ENCODE measurements at places on chromosomes 11 and 22.

GRCh38 chr11:70616317-70616716 lies 218.0 kb downstream of the CTTN start:
- no peak for DNase-seq

DNA sequence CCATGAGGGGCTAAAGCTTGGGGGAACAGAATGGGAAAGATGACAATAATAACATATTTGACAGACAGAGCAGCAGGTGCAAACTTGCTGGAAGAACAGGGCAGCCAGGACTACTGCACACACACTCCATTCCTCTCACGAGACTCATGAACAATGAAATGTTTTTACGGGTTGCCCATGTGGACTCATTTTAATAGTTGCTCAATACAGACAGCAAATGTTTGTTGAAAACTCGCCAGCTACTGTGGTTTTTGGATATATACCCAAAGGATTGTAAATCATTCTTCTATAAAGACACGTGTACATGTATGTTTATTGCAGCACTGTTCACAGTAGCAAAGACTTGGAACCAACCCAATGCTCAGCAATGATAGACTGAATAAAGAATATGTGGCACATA lies 10.3 kb downstream of the SYT13 start:
- DNase-seq, result no peak

- DNase-seq, result no peak
Observed at GRCh38 chr22:23068096-23068831, 2.1 kb upstream of the GNAZ start.

DNA sequence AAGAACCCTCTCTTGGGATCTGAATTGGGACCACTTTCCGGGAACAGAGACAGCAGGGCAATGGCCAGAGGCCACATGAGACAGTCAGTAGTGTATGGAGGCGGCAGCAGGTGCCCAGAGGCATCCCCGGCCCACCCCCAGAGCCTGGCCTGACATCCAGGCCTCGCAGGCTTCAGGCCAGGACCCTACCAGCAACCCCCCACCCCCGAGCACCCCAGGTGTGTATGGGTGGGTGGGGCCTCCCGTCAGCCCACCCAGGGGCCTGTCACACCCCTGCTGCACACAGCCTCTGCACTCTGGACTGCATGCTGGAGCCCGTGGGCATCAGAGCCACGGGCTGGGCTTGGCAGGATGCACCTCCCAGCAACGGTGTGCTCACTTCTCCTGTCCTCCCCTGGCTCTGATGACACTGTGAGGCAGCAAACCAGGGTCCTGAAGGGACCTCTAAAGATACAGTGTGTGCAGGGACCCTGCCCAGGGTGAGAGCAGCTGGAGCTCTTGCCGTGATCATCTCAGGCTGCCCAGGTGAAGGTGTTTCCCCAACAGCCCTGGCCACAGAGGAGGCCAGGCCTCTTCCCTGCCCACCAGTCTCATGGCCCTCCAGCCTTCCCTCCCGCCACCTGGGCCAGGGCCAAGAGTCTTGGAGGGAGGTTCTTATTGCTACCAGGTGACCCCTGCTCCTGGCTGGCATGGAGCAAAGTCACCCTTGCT lies 88.8 kb upstream of the SEPTIN5 start:
- DNase-seq, result no peak

DNA sequence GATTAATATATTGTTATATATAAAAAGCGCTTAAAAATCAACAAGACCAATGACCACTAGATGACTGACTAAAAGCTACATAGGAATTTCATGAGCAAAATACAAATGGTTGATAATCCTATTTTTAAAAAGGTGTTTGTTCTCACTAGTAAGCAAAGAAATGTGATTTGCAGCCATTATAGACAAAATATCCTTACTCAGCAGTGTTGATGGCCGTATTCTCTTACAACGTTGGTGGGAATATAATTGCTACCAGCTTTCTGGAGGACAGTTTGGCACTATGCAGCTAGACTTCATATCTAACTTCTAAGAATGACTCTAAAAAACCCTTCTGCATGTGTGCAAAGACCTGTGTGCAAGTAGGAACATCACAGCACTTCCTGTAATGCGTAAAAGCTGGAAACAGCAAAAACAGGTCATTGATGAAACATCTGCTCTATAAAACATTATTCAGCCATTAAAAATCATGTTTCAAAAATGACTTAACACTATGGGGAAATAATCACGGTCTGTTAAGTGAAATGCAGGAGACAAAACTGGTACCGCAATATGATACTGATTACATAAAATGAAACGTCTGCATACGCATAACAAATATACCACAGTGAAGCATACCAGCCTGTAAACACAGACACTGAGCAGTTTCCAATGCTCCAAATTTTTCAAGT lies 70.1 kb upstream of the LINC01488 start:
- DNase-seq, result no peak

DNA sequence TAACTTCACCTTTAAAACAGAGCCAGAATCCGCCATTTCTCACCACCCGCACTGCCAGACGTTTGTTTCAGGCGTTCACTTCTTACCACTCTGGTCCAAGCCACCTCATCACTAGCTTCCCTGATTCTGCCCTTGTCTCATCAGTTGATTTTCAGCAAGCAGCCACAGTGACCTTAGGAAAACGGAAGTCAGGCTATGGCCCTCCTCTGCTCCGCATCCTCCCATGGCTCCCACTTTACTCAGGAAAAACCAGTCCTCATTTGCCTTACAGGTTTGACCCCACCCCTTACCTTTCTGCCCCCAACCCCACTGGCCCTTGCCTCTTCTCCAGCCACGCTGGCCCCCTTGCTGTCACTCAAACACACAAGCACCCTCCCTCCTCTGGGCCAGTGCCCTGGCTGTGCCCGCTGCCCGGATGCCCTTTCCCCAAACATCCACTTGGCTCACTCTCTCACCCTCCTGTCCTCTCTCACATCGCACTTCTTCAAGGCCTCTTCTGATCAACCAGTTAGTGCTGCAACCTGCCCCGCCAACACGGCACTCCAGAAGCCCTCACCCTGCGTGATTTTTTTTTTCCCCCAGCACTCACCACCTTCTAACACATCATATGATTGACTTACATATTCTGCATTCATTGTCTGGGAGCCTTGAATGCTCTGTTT lies 18.9 kb downstream of the TPST2 start:
- DNase-seq, result no peak

DNA sequence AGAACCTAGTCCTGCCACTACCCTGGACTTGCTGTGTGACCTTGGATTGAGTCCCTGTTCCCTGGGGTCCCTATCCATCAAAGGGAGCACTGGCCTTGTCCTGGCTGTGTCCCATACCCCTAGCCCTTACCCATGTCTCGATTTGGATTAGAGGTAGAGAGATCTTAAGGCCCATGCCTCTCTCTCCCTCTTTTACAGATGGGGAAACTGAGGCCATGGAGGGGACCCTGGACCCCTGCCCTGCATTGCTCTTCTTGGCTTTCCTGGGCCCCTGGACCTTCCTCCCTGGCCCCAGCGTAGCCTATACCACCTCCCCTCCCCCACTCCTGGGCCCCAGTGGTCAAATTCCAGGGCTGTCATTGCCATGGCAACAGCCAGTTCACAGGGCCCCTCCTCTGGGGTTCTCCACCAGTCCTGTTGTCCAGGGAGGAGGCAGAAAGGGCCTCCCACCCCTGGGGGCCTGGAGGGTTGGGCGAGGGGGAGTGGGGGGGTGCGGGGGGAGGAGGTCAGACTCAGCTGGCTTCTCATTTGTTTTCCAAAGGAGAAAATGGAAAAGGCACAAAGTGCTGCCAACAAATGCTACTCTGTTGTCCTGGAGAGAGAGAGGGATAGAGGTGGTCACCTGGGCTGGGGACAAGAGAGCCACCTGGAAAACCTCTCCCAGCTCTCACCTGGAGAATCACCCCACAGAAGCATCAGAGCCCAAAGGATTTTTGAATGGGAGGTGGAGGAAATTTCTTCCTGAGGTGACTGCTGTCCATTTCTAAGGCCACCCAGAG lies 23.3 kb downstream of the ARHGEF17 start:
- no peak for DNase-seq

GRCh38 chr11:120183701-120184141 lies 27.1 kb upstream of the OAF start:
- no peak for DNase-seq

GRCh38 chr11:79437981-79438630 lies 2.7 kb downstream of the TENM4 start:
- DNase-seq, result no peak

- no peak for DNase-seq
Observed at GRCh38 chr22:20610243-20610686, 102.9 kb downstream of the MED15 start.

GRCh38 chr11:6568191-6568918 lies 35.1 kb downstream of the RRP8 start:
- no peak for DNase-seq

- DNase-seq, result peak; percentile 47
Observed at GRCh38 chr22:39237318-39238100, 7.3 kb downstream of the PDGFB start.

GRCh38 chr11:3906166-3906565 lies 50.7 kb downstream of the STIM1 start:
- no peak for DNase-seq

- no peak for DNase-seq
Observed at GRCh38 chr11:1444321-1444720, 42.3 kb downstream of the MOB2 start.

DNA sequence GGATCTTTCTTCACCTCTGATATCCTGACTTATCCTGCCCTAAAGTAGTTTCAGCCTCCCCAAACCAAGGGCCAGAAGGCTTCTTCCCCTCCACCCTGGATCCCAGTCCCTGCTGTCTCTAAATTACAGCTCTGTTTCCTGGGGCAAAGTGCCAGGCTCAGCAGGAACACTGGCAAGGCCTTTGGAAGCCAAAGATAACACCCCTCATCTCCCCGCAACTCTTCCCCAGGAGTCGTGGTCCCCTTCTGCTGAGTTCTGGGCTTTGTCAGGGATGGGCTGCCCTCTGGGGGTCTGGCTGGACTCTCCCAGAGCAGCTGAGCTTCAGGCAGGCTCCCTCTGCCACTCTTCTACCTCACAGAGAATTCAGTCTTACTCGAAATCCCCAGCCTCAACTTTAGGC lies 53.8 kb upstream of the AMPD3 start:
- DNase-seq, result no peak

- DNase-seq, result peak; percentile 21
Observed at GRCh38 chr11:36452236-36452940, 57.7 kb downstream of the TRAF6 start.

DNA sequence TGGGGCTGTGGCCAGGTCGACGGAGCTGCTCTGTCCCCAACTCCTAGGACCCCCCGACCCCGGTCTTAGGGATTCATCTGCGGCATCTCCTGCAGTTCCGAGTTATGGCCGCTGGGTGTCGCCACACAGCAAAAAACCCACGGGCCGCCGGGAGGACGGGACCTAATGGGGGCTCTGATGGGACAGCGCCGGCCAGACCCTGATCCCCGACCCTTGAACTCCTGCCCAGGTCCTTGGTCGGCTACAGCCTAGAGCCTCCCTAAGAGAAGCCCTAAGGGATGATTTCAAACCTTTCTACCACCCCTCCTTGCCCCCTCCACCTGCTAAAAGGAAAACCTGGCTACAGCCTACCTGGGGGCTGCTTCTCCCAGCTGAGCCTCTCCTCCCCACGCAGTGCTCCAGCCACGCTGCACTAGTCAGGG lies 30.8 kb upstream of the LRRC10B start:
- peak; percentile 59 for DNase-seq

All from activated T-cell treated with anti-CD3 and anti-CD28 coated beads, Interleukin-2, amount 50 U/mL, for 72 hours (primary cell).